ENCODE measurements at places on chromosomes 6 and 20.

GRCh38 chr20:23131766-23132165 is 45.6 kb upstream of the CD93 start:
- no peak for DNase-seq

DNA sequence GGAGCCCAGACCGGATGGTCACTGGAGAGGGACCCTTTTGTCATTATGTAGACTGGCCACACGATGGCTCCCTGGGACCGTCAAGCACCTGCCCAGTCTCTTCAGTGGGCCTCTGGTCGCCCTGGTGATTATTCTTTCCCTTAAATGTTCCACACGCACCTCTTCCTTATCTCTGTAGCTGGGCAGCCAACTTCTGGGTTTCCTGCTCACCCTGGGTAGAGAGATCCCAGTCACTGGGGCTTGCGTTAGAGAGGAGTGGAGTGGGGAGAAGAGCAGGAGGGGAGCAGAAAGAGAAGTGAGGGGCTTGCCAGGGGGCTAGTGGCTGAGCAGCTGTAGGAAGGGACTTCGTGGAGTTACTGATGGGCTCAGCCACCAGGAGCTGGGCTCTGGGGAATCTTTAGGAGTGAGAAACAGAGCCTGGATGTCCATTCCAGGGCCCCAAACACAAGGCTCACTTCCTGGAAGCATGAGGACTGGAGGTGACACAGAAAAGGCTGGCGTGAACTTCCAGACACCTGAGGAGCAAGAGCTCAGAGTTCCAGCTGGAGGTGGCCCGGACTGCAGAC is 150.1 kb downstream of the DHX35 start:
- DNase-seq: no peak

GRCh38 chr6:107292715-107293271 is 166.6 kb downstream of the PDSS2 start:
- no peak for DNase-seq

DNA sequence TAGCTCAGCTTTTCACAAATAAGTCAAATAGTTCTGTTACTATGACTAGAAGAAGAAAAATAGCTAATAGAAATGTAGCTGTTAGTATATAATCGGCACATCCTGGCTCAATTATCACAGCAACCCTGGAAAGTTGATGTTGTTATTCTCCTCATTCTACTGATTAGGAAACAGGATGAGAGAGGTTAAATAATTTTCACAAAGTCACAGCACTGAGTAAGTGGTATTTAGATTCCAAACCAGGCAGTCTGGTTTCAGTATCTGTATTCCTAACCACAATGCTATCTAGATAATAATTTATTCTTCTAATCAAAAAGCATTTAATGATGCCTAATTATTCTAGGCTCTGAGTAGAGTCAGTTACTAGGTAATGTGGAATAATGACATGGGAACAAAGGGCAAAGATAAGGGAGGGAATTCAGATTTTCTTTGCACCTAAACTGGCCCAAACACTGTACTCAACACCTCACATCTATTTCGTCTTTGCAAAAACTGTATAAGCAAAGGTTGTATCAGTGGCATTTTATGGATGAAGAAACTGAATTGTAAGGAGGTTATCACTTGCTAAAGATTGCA is 51.3 kb downstream of the PDE7B start:
- DNase-seq: no peak

DNA sequence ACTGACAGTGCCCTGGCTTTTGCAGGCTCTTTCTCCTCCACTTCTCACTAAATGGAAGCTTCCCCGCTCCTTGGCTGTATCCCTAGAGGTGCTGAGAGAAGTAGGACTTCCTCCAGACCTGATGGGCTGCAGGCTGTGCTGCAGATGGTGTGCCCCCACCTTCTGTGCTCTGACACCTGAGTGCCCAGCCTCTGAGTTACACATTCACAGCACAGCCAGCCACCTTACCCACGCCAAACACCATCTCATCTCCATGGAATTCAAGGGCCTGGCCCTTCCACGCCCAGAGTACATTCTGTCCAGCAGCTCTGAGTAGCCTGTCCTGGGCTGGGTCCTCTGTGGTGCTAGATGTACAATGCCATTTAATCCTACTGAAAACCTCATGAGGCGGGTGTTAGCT is 5.3 kb downstream of the SFTA2 start:
- no peak for DNase-seq

DNA sequence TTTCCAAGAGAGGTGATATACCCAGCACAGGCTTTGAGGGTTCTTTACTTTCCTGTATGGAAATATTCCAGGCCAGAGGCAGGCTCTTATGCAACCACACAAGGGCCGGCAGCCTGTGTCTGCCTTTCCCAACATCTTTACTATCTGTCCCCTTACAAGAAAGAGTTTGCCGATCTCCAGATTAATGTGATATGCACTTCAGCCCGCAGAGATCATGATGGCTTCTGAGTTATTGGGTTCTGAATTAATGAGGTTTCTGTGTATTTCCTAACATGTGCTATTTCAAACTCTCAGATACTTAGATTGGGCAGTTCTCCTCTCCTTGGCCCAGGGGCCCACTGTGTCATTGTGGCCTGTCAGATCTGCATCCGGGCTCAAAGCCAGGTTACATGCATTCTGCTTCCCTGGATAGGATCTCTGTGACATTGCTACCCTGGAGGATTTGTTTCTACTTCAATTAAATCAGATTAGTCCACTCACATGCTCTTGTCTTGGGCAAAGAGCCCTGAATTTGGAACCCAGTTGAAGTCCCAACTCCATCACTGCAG is 56.6 kb downstream of the TGM2 start:
- no peak for DNase-seq

- DNase-seq: no peak
Observed at GRCh38 chr6:56528412-56528841, 114.3 kb downstream of the DST start.

DNA sequence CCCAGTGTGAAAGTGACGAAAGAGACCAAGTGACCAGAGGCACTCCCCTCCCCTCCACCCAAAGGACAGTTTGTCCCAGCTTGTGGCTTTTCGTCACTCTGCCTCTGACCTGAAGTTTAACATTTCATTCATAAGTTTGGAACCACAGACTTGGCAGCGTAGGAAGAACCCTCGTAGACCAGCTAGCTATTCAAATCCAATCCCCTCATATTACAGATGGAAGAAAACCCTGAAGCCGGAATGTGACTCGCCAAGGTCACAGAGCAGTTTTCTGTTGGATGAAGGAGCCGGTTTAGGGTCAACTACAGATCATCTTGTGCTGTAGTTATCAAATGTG is 3.9 kb upstream of the SYS1 start:
- no peak for DNase-seq

GRCh38 chr6:16205377-16206144 is 32.8 kb upstream of the GMPR start:
- DNase-seq: no peak

- DNase-seq: no peak
Observed at GRCh38 chr20:34724172-34724571, 20.0 kb downstream of the TP53INP2 start.

GRCh38 chr20:43140726-43141125 is 49.0 kb downstream of the PTPRT start:
- DNase-seq: no peak

- DNase-seq: no peak
Observed at GRCh38 chr6:45920819-45921511, 94.7 kb downstream of the CLIC5 start.

- no peak for DNase-seq
Observed at GRCh38 chr6:38095054-38095453, 275.5 kb downstream of the ZFAND3 start.

DNA sequence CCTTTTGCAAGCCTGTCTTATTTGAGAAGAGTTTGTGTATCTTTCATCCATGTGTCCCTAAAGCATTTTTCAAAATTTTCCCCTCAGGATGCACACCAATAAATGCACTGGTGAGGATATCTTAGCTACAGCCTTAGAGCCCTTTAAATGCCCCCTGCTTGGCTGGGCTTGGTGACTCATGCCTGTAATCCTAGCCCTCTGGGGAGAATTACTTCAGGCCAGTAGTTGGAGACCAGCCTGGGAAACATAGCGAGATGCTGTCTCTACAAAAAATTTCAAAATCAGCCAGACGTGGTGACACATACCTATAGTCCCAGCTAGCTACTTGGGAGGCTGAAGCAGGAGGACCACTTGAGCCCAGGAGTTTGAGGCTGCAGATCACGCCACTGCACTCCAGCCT is 33.8 kb upstream of the PLCB4 start:
- no peak for DNase-seq

DNA sequence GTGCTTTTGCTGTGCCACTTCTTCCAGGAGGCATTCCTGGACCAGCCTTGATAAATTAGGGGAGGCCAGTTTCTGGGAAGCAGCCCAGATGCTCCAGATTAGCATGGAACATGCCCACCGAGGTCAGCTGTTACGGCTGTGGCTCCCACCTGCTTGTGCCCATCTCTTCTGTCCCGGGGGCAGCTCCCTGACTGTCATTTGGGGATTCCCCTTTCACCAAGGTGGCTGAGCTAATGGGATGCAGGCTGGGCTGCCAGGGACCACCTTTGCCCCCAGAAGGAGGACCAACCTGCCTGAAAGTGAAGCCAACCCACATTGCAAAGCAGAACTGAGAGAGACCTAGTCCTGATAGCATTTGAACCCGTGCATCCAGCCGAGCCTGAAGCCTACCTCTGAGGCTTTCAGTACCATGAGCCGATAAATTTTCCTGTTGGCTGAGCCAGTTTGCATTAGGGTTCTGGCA is 85.3 kb downstream of the PTPN1 start:
- no peak for DNase-seq

- DNase-seq: no peak
Observed at GRCh38 chr6:132760256-132760655, 2.6 kb upstream of the VNN2 start.

- no peak for DNase-seq
Observed at GRCh38 chr6:67642582-67642981, 992.5 kb upstream of the ADGRB3 start.

GRCh38 chr6:126180585-126180984 is 159.3 kb upstream of the CENPW start:
- DNase-seq: no peak

DNA sequence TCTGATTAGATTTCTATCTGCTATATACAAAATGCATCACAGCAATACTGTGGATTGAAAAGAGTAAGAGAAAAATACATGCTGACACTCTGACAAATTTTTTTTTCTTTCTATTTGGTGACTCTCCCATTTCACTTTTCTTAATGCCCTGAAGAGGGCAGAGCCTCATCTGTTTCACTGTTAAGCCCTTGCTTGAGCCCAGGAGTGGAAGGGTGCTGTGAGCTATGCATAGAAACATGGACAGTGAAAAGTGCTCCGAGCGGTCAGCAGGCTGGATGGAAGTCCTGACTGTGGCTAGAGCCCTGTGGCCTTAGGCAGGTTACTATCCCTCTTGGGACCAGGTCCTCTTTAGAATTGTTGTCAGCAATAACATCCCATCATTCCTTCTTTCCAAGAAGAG is 17.4 kb upstream of the CSE1L start:
- no peak for DNase-seq

DNA sequence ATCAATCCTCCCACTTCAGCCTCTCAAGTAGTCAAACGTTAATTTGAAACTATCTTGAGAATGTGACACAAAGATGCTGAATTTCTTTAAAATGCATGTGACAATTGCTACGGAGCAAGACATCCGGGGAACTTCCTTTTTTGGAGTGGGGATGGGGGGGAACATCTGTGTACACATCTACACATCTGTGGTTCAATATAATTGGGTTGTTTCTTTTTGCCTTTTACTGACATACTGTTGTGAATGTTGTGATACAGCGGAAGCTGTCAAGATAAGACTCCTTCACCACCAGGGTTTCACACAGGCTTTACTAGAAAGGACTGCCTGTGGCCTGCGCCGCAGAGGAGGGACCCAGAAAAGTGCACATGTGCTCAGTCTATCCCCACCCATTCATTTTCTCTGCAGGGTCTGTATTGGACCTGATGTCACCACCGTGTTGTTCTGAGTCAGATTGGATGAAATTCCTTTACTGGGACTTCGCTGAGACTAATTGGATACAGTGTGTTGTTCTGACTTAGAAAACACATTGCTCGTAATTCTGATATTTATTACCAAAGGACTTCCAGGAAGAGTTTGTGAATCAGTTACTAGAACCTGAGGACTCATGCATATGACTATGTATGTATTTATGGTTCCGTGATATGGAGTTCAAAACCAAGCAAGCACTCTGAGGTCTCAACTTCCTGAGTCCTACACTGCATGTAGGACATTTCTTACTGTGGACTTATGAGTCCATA is 98.7 kb upstream of the SGK1 start:
- no peak for DNase-seq

DNA sequence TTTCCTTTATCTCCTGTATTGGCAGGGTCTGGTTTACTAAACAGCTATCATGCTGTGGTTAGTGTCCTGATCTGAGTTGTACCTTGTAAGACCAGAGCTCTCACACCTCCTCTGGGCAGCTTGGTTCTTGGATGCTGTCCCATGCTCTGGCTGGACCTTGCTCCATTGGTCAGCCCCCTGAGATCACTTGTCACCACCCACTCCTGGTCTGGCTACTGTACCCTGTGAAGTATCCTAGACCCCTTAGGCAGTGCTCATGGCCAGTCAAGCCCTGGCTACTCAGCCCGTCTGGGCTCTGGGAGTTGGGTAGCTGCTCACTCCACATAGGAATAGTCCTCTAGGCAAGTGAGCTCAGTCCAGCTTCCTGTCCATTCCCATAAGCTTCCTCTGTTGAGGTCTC is 31.1 kb downstream of the ADGRF4 start:
- no peak for DNase-seq

DNA sequence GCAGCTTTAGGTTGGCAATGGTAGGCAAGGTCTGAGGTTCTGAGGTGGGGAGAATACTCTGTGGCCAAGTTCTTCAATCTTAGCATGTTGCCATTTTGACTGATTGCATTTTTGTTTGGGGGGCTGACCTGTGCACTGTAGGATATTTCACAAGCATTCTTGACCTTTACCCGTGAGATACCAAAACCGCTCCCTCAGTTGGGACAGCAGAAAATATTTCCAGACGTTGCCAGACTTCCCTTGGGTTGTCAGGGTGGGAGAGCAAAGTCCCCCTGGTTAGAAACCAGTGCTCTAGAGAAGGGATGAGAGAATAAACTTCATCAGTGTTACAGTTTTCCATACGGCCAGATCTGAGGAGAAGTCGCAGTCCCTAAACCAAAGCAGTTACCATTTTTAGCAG is 279.6 kb downstream of the TFAP2B start:
- DNase-seq: no peak

DNA sequence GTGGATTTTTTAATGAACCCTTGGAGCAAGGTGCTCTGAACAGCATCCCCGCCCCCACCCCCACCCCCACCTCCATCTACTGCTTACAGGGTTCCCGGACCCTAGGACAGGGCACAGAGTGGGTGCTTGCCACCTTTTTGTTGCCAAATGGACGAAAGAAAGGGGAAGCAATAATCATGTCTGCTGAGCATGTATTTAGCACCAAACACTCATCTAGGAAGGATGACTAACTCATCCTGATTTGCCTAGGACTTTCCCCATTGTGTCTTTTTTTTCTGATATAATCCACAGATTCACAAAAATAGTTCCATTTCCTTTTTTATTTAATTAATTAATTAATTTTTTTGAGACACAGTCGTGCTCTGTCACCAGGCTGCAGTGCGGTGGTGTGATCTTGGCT is 1.2 kb upstream of the PLTP start:
- DNase-seq: no peak

DNA sequence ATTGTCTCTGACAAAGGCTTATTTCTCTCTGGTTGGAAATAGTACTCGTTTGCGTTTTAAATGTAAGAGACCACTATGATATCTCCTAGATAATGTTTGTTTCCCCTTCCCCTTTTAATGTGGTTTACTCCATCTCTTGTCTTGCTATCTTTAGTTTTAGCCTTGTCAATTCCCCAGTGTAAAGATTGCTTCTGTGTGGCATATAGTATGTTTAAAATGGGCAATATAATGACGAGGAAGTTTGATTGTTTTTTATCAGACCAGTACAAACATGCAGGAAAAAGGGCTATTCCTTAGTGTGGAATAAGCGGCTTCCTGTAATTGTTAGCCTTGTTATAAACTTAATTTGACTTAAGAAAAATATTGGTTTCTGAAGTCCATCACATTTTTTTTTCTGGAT is 3.1 kb downstream of the QKI start:
- no peak for DNase-seq

All from C1 segment of cervical spinal cord (tissue), 14 donors.